ENCODE measurements at places on chromosomes 16 and 17.

GRCh38 chr16:89143911-89144675, 27.5 kb upstream of the CDH15 start:
- no peak for DNase-seq

DNA sequence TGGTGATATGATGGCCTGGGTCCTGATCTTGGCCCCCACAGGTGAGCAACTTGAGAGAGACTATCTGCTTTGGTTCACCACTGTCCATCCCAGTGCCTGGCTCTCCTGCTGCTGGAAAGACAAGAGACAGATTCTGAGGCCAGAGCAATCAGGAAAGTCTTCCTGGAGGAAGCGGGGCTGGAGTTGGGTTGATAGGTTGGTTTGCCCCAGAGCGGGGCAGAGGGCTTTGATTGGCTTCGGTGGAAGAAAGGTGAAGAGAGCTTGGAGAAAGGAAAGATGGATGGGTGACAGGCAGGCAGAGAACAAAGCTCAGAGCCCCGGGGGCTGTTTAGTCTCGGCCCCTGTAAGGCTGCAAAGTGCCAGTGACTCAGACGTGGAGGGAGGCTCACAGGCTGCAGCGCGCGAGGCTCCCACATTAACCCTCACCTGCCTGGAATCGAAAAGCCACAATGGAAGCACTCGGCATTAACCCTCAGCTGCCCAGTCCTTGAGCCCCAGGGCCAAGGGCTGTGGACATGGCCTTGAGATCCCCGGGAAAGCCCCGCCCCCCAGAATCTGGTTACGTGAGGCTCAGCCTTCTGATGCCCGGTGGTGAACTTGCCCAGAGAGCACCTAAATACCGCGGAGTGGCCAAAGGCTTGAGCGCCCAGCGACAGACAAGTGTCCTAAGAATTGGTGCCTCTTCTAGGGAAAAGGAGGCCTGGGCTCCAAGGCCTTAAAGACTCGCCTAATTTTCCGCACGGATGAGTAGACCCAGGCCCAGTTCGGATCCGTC, 996 bp upstream of the CPNE2 start:
- DNase-seq = no peak

- DNase-seq = no peak
These were observed 17.2 kb upstream of the CACNG1 start for GRCh38 chr17:67027031-67027628.

- DNase-seq = no peak
These were observed 31.3 kb downstream of the ZCCHC14 start for GRCh38 chr16:87461466-87461991.

- no peak for DNase-seq
These were observed 28.2 kb downstream of the GSE1 start for GRCh38 chr16:85641305-85641704.

- no peak for DNase-seq
These were observed 59.0 kb upstream of the TBX2 start for GRCh38 chr17:61340431-61341209.
